Urinary bladder (tissue), 4 donors: ENCODE measurements at places on chromosomes 4 and X. TPM values are rescaled to one million over a fixed set of nuclear protein-coding genes. Genes with fewer than 3 reads are reported as not detected.

- DNase-seq = no peak
These were observed 221.2 kb upstream of the MID1 start for GRCh38 chrX:10841579-10841978.

DNA sequence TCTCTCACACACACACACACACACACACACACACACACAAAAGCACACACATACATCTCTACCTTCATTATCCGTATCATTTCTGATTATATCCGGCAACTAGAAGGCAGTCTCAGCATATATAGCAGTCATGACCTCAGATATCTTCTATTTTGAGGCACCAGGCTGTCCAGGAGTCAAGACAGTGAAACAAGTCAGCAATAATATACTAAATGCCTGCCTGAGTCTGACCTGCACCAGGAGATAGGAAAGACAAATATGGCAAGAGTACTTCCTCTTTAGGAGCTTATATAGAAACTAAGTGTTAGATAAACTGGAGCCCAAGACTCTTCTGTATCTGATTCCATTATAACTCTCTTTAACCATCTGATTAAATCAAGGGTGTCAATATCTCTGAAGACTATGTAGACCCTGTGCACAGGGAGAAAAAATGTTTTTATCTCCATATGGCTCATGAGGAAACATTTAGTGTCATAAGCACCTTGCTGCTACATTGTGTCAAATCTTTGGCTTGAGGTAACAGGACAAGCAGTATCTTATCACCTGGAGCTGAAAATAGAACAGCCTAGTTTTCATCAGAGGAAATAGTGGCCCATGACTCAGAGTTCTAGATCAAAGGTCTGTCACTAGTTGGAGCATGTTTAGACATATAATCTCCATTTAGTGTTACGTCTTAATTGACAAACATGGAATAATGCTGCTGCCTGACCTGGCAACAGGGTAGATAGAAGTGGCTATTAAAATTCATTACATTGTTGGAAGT lies 27.0 kb upstream of the FAM47B start:
- DNase-seq = no peak

GRCh38 chr4:87531621-87532020 lies 2.4 kb upstream of the SPARCL1 start:
- DNase-seq = no peak

DNA sequence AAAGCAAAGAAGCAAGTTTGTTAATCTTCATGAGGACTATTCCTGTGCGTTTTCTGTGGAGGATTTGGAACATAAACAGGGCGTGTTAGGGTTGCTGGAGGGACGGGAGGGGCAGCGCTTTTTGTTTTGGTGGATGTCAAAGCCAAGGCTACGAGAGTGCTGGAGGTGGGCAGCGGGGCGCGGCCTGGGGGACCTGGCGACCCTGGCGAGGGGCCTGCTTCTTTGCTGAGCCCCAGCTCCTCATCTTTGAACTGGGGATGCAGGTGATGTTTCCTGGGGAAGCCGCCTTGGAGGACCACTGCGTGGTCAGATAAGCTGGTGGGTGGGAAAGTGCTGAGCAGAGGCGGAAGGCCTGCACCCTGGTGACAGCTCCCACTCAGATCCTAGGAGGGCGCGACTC lies 55.2 kb downstream of the SORCS2 start:
- no peak for DNase-seq

DNA sequence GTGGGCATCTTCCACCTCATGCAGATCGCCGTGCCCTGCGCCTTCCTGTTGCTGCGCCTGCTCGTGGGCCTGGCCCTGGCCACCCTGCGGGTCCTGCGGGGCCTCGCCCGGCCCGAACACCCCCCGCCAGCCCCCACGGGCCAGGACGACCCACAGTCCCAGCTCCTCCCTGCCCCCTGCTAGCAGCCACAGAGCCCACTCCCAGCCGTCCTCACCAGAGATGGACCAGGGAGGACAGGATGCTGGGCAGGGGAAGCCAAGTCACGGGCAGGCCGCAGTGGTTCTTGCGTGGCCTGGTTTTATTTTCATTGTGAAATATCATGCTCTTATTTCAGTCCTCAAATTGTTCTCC lies 15.1 kb downstream of the DGKQ start:
- DNase-seq = no peak

DNA sequence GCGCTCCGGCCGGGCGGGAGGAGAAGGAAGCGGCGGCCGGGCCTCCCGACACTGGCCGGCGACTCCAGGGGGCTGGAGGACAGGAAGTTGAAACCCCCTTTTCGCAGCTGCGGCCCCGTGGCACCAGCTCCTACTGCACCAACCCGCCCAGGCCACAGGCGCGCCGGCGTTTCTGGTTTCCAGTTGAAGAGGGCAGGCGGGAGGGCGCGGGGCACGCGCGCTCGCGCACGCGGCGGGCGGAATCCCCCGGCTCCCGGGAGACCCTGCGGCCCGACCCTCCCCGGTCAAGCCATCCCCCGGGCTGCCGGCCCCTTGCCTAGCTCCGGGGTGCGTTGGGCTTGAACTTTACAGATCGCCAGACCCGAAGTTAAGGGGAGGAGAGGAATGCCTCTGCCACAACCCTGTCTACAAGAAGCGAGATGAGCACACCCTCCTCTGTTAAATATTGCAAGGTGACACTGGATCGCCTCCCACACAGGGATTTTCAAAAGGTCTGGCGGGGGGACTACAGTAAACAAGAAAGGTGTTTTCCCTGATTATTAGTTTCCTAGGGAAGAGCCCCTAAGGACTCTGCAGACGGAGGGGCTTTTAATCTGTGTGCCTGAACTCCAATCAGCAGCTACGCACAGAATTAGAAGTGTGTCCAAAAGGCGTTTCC lies 1.4 kb downstream of the ELOVL6 start:
- peak; percentile 18 for DNase-seq

GRCh38 chr4:62513306-62513705 lies 1313.2 kb downstream of the ADGRL3 start:
- DNase-seq = no peak

DNA sequence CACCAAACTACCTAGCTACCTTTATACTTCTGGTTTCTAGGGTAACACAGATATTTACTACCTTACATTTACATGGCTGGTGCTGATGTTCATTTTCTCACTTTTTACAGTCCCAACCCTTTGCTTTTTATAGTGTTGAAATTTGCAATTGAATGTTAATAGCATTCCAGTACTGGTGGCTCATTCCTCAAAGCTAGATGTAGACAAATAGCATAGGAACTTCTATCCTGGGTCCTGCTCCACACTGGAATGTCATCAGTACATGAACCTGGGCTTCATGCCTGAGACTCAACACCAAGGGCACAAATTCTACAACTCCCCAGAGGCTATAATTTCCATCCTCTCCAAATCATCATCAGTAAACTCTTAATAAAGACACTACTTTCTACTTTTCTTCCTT lies 10.3 kb upstream of the TRMT2B start:
- DNase-seq = no peak

DNA sequence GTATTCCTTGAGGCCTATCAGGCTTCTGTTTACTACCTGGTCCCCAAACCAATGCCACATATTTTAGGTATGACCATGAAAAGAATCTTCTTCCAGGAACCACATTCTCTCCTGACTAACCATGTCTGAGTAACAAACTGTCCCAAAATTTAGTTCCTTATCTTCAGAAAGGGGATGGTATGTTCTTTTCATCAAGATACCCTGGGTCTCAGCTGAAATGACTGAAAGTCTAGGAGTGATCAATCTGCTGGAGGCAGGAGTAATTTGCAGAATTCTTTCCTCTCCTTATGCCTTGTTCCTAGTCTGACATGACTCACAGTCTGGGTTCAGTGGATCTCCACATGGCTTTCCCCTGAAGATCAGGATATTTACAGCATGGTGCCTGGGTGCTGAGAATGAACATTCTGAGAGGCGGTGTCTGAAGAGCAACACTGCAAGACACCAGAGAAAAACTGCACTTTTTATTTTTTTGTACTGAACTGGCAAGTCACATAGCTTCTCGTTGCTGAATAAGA lies 665.5 kb downstream of the TLL1 start:
- DNase-seq = no peak

DNA sequence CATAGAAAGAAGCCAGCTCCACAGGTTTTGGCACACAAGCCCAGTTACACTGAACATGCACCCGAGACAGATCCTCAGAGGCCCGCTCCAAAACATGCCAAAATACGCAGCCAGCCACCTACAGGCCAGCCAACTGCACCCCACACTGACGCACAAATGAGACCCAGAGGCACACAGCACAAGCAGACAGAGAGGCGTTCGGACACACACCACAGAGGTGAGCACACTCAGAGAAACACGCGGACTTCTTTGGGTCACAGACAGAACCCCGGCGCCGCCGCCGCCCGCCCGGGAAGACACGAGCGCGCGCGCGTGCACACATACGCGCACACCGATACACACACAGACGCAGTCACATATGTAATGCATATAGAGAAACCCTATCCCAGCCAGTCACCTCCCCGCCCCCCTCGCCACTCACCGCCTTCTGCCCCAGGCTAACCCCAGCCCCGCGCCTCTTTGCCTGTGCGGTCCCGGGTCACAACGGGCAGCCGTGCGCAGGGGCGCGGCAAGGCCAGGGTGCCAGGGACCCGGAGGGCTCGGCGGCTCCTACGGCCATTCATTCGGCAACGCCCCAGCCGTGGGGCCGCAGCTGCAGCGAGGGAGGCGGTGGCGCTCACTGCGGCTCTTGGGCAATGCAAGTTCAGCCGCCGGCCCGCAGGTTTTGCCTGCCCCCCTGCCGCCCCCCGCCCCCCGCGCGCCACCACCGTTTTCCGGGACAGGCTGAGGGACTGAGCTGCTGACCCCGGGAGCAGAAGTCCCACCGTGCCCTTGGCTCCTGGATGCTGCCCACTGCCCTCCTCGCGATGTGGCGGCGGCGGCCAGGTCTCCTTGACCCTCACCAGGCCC lies 553 bp downstream of the SEPTIN6 start:
- DNase-seq = no peak

- peak; percentile 18 for DNase-seq
These were observed 16.4 kb upstream of the RUFY3 start for GRCh38 chr4:70705183-70706043.

DNA sequence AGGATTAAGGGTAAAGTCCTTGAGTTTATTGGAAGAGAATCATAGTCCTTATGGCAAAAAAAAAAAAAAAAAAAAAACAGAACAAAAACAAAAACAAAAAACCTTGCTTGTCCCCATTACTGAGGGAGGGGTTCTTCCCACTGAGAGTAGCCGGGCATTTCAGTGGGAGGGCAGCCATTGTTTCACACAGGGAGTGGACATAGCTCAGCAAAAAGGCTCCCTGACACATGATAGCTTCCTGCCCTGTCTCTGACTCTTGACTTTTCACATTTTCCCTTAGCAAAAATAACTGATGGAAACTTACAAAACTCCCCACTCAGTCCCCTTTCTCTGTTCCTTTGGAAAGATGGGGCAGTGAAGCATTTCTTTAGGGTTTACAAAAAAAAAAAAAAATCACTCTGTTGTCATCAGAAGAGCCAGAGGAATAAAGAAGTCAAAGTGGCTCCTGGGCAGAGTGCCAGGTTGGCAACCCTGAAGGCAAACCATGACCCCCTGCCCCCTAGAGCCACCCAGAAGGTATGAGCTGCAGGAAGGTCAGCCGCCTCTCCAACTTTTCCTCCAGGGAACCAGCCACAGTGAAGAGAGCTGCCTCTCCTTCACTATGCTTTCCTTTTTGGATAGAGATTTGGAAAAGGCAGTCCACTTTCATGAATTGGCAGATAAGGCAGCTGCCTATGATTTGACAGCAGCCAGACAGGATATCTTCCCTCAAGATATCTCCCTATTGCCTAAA lies 170.6 kb downstream of the KDR start:
- DNase-seq = no peak

- DNase-seq = no peak
These were observed 4.7 kb upstream of the ARX start for GRCh38 chrX:25020391-25020904.

GRCh38 chr4:31408121-31408520 lies 688.0 kb downstream of the PCDH7 start:
- DNase-seq = no peak

DNA sequence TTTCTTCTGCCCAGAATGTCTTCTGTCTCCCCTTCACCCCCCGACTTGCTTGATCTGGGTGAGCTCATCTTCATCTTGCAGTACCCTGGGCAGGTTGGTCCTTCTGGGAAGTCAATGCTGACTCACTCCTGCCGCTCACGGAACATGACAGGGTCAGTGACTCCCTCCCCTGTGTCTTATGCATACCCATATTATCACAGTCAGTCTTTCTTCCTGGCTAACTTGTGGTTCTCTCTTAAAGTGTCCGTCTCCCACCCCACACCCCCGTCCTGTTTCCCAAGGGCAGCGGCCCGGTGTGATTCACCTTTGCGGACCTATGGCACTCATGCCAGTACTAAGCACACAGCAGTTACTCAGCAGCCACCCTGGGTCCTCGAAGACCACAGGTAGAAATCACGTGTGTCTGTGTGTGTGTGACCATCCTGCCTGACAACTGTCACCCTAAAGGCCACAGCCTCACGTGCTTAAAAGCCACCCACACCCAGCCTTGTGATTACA lies 17.7 kb downstream of the IQSEC2 start:
- no peak for DNase-seq

DNA sequence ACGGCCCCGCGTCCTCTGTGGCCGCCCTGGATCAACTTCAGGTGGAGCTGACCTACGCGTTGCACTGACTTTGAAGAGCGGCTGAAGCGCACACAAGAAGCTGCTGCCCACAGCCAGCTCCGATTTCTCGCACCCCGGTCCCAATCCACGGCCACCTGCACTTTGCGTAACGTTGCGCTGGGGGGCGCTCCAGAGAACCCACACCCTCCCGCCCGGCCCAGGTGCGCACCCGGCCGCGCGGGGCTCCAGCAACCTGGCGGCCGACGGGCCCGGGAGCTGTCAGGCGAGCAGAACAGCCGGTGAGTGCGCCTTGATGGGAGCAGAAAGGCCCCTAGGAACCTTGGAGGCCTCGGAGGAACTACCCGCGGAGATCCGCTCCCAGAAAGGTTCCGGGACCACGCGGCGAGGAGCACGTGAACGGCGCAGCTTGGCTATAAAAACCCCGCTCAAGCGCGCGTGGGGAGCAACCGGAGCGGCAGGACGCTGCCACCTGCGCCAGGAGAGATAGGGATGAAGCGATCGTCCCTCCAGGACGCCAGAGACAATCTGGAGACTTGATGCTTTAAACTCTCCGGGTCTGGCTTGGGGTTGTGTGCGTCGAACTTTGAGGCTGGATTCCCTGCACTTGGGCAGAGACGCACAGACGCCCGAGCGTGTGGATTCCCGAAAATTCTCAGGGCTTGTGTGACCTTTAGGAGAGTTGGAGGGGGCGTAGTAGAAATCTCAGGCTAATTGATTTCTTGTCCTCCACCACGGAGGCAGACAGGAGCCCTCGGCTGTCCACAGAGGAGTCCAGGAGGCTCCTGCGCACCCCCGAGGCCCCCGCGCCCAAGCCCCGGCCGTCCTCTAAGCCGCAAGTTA lies 591 bp upstream of the NWD2 start:
- no peak for DNase-seq

Gene ACE2
- 2.1 TPM for total RNA-seq

Gene WDR17
- total RNA-seq = 7.1 TPM

Gene DRD5
- total RNA-seq = 0.11 TPM

Gene NUP62CL
- 2.2 TPM for total RNA-seq

Gene KDM6A
- 119 TPM for total RNA-seq

Gene SH3RF1
- total RNA-seq = 11.1 TPM

Gene ATOH1
- total RNA-seq = not detected

Gene RAB9B
- 33.6 TPM for total RNA-seq

Gene MUC7
- total RNA-seq = not detected
